ENCODE measurements at places on chromosomes 3 and 15. TPM values are rescaled to one million over a fixed set of nuclear protein-coding genes. Genes with fewer than 3 reads are reported as not detected.

The MPI gene
- 101 TPM for total RNA-seq

The TP53BP1 gene
- 32.4 TPM for total RNA-seq

The DAZL gene
- not detected for total RNA-seq

The SNURF gene
- 12.5 TPM for total RNA-seq

The P2RY1 gene
- total RNA-seq = 0.90 TPM

The TPRA1 gene
- 42.7 TPM for total RNA-seq

The COLQ gene
- not detected for total RNA-seq

The TMEM108 gene
- total RNA-seq = 1.0 TPM

The SGO1 gene
- total RNA-seq = 12.3 TPM

The CNTN4 gene
- total RNA-seq = 3.3 TPM

The LCTL gene
- 0.10 TPM for total RNA-seq

The GABRR3 gene
- not detected for total RNA-seq

The SH2D7 gene
- not detected for total RNA-seq

The FILIP1L gene
- 37.8 TPM for total RNA-seq

The IL5RA gene
- 0.10 TPM for total RNA-seq
